ENCODE measurements at places on chromosomes 3 and 15. TPM values are rescaled to one million over a fixed set of nuclear protein-coding genes. Genes with fewer than 3 reads are reported as not detected.

GRCh38 chr3:174376346-174376745, 482.8 kb upstream of the NAALADL2 start:
- H3K27ac ChIP-seq, result no peak overlapping the region
- no peak overlapping the region for H3K4me3 ChIP-seq
- H3K4me1 ChIP-seq, result no peaks in the 10 kb centered on the region
- no peaks in the 10 kb centered on the region for H3K36me3 ChIP-seq
- H3K27me3 ChIP-seq, result no peaks in the 10 kb centered on the region

DNA sequence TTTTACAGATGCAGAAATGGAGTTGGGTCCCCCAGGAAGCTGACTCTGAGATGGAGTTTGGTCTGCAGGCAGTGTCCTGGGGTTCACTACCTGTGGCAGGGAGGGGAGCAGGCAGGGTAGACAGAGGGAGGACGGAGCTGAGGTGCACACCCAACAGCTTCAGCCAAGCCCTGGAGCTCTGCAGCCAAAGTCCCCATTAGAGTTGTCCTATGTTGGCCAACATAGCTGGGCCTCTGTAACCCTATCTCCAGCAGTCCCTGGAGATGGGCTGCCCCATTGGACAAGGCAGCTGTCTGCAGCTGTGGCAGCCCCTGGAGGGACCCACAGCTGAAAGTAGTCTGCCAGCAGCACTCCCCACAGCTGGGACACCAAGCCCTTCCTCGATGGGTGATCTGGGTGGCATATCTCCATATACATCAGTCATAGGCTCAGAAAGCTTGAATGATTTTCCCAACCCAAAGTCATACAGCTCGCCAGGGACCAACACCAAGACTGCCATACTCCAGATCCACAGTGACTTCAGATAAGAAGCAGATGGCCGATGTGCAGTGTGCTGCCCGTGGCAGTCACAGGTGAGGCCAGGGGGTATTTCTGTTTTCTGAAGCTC, 31.9 kb downstream of the STARD5 start:
- H3K4me3 ChIP-seq, result no peak overlapping the region
- peaks cover 3% of the 10 kb centered on the region for H3K4me1 ChIP-seq
- H3K36me3 ChIP-seq, result no peaks in the 10 kb centered on the region
- DNase-seq, result no peak

Gene ADCY5
- total RNA-seq, result 33.8 TPM

GRCh38 chr3:9553021-9553947, at the start of gene LHFPL4:
Gene LHFPL4 (minus strand): TSS chr3:9553822. CDS start chr3:9552679, 1,143 bp downstream.
- peaks cover 2% of the 10 kb centered on the region for H3K4me1 ChIP-seq
- H3K27ac ChIP-seq, result no peak within 1 kb of the TSS
- no peak for DNase-seq
- H3K27me3 ChIP-seq, result peaks cover 79% of the 10 kb centered on the region

Gene FANCD2
- 27.1 TPM for total RNA-seq

DNA sequence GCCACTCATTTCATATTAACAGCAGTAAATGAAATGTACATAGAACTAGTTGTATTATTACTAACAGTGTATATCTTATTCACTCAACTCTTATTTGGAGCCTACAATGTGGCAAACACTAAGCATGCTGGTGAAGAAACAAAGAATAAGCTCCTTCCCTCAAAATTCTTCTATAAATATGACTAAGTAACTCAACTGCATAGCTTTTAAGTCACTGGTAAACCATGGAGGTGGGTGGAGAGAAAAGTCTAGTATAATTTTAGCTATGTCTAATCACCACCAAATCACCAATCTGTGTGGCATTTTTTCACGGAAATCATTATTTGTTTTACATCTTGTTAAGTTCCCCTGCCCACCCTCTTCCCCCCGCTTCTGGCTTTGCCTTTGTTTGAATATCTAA, 17.5 kb downstream of the COPS2 start:
- H3K36me3 ChIP-seq, result peaks cover 18% of the 10 kb centered on the region
- no peak for DNase-seq
- H3K27ac ChIP-seq, result peak overlapping the region; percentile 62
- no peaks in the 10 kb centered on the region for H3K4me1 ChIP-seq
- no peak overlapping the region for H3K4me3 ChIP-seq

DNA sequence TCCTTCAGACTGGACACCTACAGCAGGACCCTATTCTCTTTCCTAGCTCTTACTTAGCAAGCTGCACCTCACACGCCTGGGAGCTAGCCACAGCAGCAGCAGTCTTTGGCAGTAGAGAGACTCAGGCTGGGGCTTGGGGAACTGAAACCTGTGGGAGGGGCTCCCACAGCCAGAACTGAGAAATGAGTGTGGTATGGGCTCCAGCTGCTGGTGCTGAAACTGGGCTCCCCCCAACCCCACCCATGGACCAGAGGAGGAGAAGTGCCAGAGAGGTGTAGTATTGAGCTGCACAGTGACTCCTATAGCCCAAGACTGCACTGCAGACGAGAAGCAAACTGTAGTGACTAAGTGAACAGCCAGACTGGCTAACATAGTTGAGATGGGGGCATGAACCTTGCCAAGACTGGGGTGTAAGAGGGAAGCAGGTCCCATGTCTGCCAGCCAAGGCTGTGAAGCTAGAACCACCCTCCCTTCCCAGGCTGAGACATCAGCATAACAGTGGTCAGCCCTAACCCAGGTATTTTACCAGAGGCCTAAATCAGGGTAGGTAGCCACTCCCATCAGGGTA, 62.5 kb downstream of the MYO5A start:
- H3K27me3 ChIP-seq, result no peaks in the 10 kb centered on the region
- no peak overlapping the region for H3K4me3 ChIP-seq
- DNase-seq, result no peak
- H3K36me3 ChIP-seq, result no peaks in the 10 kb centered on the region
- no peaks in the 10 kb centered on the region for H3K4me1 ChIP-seq

DNA sequence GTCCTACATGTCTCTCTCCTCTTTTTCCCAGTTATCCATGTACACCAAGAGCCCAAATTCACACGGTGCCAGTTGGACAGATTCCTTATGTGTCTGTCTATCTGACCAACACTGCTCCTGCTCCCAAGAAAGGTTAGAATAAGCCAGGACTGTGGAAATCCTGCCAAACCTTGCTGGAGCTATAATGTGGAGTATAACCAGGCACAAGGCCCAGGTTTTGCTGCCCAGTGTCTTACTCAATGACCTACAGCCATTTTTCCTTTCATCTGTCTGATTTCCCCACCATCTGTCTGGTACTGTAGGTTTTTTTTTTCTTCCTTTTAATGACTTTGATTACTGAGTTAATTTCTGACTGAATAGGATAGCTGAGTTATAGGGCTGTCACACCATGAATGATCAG, 26.5 kb upstream of the MINDY4B start:
- H3K27me3 ChIP-seq, result peaks cover 9% of the 10 kb centered on the region
- H3K27ac ChIP-seq, result no peak overlapping the region
- no peaks in the 10 kb centered on the region for H3K36me3 ChIP-seq
- no peak overlapping the region for H3K4me3 ChIP-seq
- no peak for DNase-seq

GRCh38 chr15:40435710-40436089, 5.1 kb upstream of the BAHD1 start:
- H3K4me3 ChIP-seq, result peak overlapping the region; percentile 25
- no peaks in the 10 kb centered on the region for H3K36me3 ChIP-seq
- H3K27me3 ChIP-seq, result peaks cover 84% of the 10 kb centered on the region
- H3K27ac ChIP-seq, result no peak overlapping the region
- peaks cover 16% of the 10 kb centered on the region for H3K4me1 ChIP-seq
- no peak for DNase-seq

- H3K27ac ChIP-seq, result no peak overlapping the region
- H3K4me1 ChIP-seq, result no peaks in the 10 kb centered on the region
- H3K27me3 ChIP-seq, result no peaks in the 10 kb centered on the region
Observed at GRCh38 chr3:138148503-138148902, 16.3 kb upstream of the A4GNT start.

Gene DPPA2
- 0.69 TPM for total RNA-seq

- H3K4me3 ChIP-seq, result no peak overlapping the region
- H3K36me3 ChIP-seq, result no peaks in the 10 kb centered on the region
- no peak for DNase-seq
- no peaks in the 10 kb centered on the region for H3K4me1 ChIP-seq
- H3K27ac ChIP-seq, result no peak overlapping the region
- H3K27me3 ChIP-seq, result no peaks in the 10 kb centered on the region
Observed at GRCh38 chr3:164779816-164780215, 298.5 kb downstream of the SI start.

DNA sequence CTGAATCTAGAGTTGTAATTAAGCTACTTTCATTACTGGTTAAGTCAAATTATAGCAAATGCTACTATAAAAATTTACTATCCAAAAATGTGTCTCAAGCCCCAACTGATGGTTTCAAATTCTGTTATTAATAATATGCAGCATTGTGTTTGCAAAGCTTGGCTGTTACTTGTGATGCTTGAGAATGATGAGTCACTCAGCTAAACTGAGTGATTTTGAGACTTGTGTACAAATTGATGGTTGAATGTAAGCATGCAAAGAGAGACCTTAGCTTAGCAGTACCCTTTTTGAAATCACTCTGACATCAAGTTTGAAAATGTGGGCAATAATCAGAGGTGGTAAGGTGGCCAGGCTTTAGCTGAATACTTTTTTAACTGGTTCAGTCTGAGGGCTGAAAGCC, 27.6 kb downstream of the OPA1 start:
- no peak overlapping the region for H3K4me3 ChIP-seq
- H3K27me3 ChIP-seq, result no peaks in the 10 kb centered on the region
- no peak for DNase-seq

GRCh38 chr3:152183473-152183872, 85.3 kb upstream of the MBNL1 start:
- H3K4me3 ChIP-seq, result no peak overlapping the region
- no peak overlapping the region for H3K27ac ChIP-seq
- peak; percentile 8 for DNase-seq
- H3K4me1 ChIP-seq, result no peaks in the 10 kb centered on the region
- H3K36me3 ChIP-seq, result no peaks in the 10 kb centered on the region

GRCh38 chr3:99620976-99621375, 17.4 kb upstream of the COL8A1 start:
- H3K4me1 ChIP-seq, result no peaks in the 10 kb centered on the region
- no peak for DNase-seq
- no peak overlapping the region for H3K4me3 ChIP-seq

Gene PPARG
- total RNA-seq, result 17.1 TPM

DNA sequence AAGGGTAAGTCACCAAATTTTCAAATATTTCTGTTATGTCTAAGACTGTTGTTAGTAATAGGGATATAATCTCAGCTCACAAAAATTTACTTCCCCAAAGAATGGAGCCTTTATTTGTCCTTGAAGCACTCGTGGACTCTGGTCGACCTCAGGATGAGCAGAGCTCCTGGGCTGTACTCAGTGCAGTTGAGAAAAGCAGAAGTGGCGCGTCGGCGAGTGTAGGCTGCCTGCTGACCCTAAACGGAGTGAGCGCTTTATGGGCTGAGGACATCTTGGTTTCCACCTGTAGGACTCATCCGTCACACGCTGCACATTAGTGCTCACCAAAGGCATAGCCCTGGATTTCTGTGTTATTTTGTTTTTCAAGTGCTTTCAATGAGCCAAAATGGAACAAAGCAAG, 11.0 kb downstream of the GABRA5 start:
- H3K36me3 ChIP-seq, result no peaks in the 10 kb centered on the region
- H3K4me3 ChIP-seq, result no peak overlapping the region
- peaks cover 14% of the 10 kb centered on the region for H3K27me3 ChIP-seq
- no peak for DNase-seq
- no peaks in the 10 kb centered on the region for H3K4me1 ChIP-seq

- no peak overlapping the region for H3K27ac ChIP-seq
- no peak overlapping the region for H3K4me3 ChIP-seq
- DNase-seq, result no peak
- H3K4me1 ChIP-seq, result peaks cover 6% of the 10 kb centered on the region
- H3K27me3 ChIP-seq, result no peaks in the 10 kb centered on the region
Observed at GRCh38 chr15:47870300-47870955, 153.1 kb downstream of the SEMA6D start.

Gene CYP1A2
- total RNA-seq, result not detected

GRCh38 chr3:67947808-67948508, 293.5 kb upstream of the SUCLG2 start:
- H3K4me1 ChIP-seq, result peaks cover 7% of the 10 kb centered on the region
- H3K4me3 ChIP-seq, result peak overlapping the region; percentile 58
- DNase-seq, result peak; percentile 34
- H3K27me3 ChIP-seq, result no peaks in the 10 kb centered on the region

DNA sequence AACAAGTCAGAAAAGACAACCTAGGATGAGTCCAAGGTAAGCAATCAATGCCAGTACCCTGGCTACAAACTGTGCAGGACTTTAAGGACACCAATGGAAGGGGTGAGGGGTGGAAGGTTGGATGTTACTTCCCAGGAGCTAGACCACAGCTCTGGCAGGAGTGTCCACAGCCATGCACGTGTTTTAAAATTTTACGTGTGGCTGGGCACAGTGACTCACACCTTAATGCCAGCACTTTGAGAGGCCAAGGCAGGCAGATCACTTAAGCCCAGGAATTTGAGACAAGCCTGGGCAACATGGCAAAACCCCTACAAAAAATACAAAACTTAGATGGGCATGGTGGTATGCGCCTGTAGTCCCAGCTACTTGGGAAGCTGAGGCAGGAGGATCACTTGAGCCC, 14.7 kb upstream of the HDC start:
- DNase-seq, result no peak
- no peaks in the 10 kb centered on the region for H3K27me3 ChIP-seq
- H3K4me1 ChIP-seq, result no peaks in the 10 kb centered on the region
- peaks cover 7% of the 10 kb centered on the region for H3K36me3 ChIP-seq
- no peak overlapping the region for H3K27ac ChIP-seq
- H3K4me3 ChIP-seq, result no peak overlapping the region

DNA sequence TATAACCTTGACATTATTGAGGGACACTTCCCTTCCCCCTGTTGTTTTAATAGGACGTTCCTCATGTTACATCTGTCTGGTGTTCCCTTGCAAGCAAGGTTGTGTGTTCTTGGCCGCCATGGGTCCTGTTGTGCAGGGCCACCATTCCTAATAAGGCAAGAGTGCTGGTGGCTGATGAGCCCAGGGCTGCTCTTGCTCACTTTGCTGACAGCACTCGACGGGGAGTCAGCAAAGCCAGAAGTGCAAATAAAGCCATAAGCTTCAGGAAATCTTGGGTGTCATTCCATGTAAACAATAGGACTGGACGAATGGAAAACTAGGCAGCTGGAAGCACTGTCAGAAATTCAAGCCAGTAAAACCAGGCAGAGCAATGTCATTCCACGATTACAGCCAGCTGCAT, 75.8 kb downstream of the SQOR start:
- peaks cover 7% of the 10 kb centered on the region for H3K4me1 ChIP-seq
- no peak overlapping the region for H3K27ac ChIP-seq
- no peak for DNase-seq
- H3K4me3 ChIP-seq, result no peak overlapping the region
- H3K36me3 ChIP-seq, result peaks cover 3% of the 10 kb centered on the region
